ENCODE measurements at places on chromosomes 4 and X.

GRCh38 chr4:126168484-126168883 is 853.7 kb downstream of the FAT4 start:
- no peak for DNase-seq

DNA sequence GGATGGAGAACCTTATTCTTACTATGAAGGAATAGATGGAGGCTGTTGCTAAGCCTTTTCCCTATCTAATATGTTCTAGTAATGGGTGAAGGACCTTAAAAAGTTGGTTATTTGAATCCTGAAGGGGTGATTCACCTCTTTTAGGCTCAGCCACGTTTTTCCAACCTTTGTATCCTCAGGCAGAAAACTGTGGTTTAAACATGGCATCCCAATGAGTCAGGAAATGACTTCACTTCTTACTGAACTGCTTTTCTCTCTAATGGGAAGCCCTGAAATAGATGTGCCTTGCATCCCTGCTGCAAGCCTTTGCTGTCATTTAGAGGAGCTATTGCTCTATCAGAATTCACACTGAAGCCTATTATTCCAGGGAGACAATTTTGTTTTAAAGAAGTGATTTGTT is 191.0 kb upstream of the ARX start:
- no peak for DNase-seq

- peak; percentile 75 for DNase-seq
These were observed 38.7 kb upstream of the SLC16A2 start for GRCh38 chrX:74382613-74383012.

DNA sequence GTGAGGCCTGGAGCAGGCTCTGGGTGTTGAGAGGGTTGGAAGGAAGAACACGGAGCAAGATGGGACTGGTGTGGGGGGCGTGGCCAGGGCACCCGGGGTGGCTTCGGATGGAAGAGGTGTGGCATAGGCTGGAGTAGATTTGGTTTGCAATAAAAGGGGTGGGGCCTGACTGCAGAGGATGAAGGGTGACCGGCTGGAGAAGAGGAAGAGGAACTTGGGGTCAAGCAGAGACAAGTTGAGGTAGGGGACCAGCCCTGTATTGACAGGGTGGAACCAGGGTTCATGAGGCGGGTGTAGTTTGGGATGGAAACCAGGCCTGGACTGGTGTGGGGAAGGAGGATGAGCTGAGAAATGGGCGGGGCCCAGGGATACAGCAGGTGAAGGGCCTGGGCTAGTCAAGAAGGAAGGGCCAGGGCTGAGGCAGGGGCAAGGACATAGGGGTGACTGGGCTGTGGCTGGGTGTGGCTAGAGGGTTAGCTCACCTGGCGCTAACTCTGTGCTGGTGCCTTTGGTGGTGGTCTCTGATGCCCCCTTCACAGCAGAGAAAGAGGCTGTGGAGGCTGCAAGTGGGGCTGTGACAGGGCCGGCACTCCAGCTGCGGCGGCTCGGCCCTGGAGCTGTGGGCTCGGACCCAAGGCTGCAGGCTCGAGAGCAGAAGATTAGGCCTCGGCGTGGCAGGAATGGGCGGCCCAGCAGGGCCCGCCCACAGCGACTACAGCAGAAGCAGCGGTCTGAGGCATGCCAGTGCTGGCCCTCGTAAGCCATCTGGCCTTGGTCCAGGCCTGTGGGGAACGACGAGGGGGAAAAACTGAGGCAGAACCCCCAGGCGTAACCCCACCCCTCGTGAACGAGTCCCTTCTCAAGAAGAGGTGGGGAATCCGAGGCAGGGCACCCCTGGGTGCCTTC is 5.0 kb downstream of the PLP2 start:
- no peak for DNase-seq

DNA sequence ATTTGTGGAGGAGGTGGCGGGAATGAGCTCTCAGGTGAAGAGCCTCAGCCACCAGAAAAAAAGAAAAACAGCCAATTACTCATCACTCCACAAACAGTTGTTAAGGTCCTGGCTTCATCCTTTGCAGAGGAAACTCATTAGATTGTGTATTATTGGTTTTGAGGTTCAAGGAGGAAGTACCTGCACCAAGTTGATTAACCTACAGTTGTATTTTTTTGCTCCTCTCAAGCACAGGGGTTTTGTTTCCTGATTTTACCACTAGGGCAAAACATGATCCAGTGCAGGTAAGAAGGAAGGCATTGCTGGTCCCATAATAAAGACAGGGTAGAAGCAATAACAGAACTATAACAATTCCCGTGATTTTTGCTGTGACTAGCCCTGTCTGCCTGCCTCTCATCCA is 84.0 kb upstream of the QRFPR start:
- no peak for DNase-seq

Data from activated effector memory CD4-positive, alpha-beta T cell treated with anti-CD3 and anti-CD28 coated beads, Interleukin-2, amount 50 U/mL, for 16 hours (primary cell).